ENCODE measurements at places on chromosomes 16 and 17. TPM values are rescaled to one million over a fixed set of nuclear protein-coding genes. Genes with fewer than 3 reads are reported as not detected.

CLEC18B gene
- 1.2 TPM for total RNA-seq

DNA sequence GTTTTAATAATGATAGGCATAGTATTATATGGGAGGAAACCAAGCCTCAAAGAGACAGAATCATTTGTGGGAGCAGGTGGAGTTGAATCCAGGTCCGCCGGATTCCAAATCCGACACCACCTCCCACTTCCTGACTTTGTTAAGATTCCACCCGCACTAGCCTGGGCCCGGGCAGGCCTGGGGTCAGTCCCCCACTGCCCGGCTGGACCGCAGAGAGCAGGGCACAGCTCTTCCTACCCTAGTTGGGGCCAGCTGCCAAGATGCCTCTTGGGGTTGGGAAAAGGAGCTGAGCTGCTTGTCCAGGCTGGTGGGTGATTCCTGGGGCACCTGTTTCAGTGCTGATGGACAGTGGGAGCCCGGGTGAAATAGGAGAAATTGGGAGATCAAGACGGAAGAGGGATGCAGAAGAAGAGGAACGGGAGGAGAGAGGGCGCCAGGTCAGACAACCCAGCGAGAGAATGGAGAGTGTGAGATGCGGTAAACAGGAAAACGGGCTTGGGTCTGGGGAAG is 53.9 kb downstream of the OR1D5 start:
- no peak for ATAC-seq

- ATAC-seq, result no peak
Measured at GRCh38 chr17:72613396-72613795, 479.1 kb downstream of the SLC39A11 start.

- no peak for ATAC-seq
Measured at GRCh38 chr16:87721622-87722585, 43.9 kb downstream of the KLHDC4 start.

DNA sequence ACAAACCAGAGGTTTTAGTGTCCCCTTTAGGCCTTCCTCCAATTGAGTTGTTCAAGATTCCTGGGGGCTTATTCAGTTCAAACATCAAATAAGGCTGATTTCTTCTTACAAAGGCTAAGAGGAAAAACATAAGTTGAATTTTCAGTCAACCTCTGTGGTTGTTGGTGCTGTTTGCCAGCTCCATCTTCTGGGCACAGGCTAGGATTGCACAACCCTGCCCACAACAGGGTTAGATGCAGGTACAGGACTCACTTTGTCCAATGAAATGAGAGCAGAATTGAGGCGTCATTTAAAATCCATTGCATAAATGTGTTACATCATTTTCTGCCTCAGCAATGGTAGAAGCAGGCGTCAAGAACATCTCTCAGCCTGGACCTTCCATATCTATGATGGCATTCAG is 173.3 kb downstream of the PMP22 start:
- ATAC-seq, result no peak

DNA sequence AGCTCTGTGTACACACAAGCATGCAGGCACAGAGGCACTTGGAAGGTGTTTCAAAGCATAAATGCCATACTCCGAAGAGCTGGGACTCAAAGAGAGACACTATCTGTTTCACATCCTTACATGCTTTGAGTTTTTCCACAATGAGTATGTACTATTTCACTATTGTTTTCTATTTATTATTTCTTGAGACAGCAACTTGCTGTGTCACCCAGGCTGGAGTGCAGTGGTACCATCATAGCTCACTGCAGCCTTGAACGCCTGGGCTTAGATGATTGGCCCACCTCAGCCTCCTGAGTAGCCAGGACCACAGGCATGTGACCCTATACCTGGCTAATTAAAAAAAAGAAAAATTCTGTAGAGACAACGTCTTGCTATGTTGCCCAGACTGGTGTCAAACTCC is 31.6 kb downstream of the CYB5D2 start:
- no peak for ATAC-seq

- ATAC-seq, result no peak
Measured at GRCh38 chr16:14494396-14494966, 135.6 kb downstream of the PARN start.

DNA sequence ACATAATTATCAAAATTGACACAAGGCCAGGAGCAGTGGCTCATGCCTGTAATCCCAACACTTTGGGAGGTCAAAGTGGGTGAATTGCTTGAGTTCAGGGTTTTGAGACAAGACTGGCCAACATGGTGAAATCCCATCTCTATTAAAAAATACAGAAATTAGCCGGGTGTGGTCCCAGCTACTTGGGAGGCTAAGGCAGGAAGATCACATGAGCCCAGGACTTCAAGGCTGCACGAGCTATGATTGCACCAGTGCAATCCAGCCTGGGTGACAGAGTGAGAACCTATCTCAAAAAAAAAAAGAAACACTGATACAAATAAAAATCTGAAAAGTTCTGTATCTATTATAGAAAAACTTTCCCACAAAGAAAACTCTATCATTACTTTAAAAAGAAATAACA is 15.5 kb downstream of the MYH10 start:
- ATAC-seq, result no peak

DNA sequence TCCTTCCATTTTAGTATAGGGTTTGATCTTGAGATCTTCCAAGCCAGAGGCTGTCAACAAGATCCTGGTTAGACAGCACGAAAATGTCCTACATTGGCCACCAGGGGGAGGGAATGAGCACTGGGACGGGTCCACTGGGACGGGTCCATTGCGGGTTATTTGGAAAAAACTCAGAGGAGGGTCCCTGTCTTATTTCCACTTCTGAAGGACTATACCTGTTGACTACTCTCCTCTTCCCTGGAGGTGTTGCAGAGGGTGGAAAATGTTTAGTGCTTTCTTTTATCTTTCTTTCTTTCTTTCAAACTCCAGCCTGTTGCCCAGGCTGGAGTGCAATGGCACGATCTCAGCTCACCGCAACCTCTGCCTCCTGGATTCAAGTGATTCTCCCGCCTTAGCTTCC is 2.5 kb downstream of the TTLL6 start:
- no peak for ATAC-seq

GRCh38 chr17:13750816-13751793 is 149.4 kb upstream of the HS3ST3A1 start:
- peak; percentile 98 for ATAC-seq

GRCh38 chr16:23611936-23612335 is 15.8 kb upstream of the NDUFAB1 start:
- ATAC-seq, result no peak

- ATAC-seq, result peak; percentile 28
Measured at GRCh38 chr17:2172999-2173398, 118.1 kb downstream of the HIC1 start.

Data from motor neuron (in vitro differentiated cells).